ENCODE measurements at places on chromosomes 7 and 10. TPM values are rescaled to one million over a fixed set of nuclear protein-coding genes. Genes with fewer than 3 reads are reported as not detected.

DNA sequence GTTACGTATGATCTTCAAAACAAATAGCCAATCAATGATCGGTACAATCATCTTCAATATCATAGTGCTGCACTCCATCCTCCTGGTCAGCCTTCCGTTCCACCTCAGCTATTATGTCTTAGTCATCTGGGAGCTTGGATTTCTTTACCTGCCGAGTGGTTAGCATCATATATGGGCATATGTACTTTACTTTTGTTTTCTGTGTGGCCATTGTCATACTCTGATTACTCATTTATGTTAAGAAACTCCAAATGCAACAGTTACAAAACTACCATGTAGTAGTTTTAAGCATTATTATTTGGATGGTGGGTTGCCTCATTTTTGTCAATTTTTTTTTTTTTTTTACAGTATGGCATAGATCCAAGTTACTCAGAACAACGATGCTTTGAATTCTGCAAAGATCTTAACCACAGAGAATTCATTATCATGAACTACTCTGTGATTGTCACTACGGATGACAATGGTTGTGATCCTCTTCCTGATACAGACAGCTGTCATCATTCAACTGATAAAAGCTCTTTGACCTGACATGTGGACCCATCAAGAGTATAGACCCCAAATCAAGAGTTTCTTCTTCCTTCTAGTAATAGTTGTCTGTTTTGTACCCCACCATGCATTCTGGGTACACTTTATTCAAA lies 52.1 kb upstream of the NME8 start:
- no peaks in the 10 kb centered on the region for H3K4me1 ChIP-seq
- H3K4me3 ChIP-seq: no peak overlapping the region
- no peak overlapping the region for H3K27ac ChIP-seq
- no peaks in the 10 kb centered on the region for H3K27me3 ChIP-seq
- no peaks in the 10 kb centered on the region for H3K36me3 ChIP-seq

GRCh38 chr7:19378345-19378714 lies 233.1 kb upstream of the FERD3L start:
- H3K27me3 ChIP-seq: no peaks in the 10 kb centered on the region
- no peaks in the 10 kb centered on the region for H3K36me3 ChIP-seq
- H3K4me3 ChIP-seq: peak overlapping the region; percentile 68
- H3K4me1 ChIP-seq: peaks cover 34% of the 10 kb centered on the region
- no peak for DNase-seq

- H3K4me1 ChIP-seq: peaks cover 14% of the 10 kb centered on the region
- H3K4me3 ChIP-seq: no peak overlapping the region
- H3K27me3 ChIP-seq: peaks cover 4% of the 10 kb centered on the region
- peaks cover 7% of the 10 kb centered on the region for H3K36me3 ChIP-seq
- peak; percentile 37 for DNase-seq
- H3K27ac ChIP-seq: no peak overlapping the region
These were observed 3.8 kb upstream of the DMTF1 start for GRCh38 chr7:87148332-87148955.

DNA sequence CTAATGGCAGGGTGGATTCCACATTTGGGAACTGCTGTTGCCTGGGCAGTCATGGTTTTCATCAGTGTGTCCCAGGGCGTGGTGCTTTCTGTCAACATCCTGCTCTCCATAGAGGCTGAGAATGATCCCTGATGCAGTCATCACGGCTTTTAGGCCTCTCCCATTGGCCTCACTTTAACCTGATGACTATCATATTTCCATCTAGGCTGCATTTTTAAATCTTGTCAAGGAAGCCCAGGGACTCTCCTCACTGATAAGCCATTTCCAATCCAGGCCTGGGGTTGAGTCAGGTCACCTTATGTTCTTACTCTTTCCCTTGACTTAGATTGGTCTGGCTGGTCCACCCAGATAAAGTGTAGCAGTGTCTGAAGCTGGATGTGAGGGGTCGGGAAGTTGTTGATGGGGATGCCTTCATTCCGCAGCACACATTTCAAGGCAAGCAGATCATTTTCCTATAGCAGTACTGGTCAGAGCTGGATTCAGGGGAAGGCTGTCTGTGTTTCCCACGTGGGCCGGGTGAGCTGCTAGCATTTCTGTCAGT lies 177.0 kb downstream of the AUTS2 start:
- DNase-seq: no peak
- H3K27me3 ChIP-seq: no peaks in the 10 kb centered on the region
- H3K4me1 ChIP-seq: no peaks in the 10 kb centered on the region

The AFAP1L2 gene
- total RNA-seq: not detected

Measured in HFFc6 (cell line).